ENCODE measurements at places on chromosomes 7 and 10.

GRCh38 chr10:4477664-4478063 lies 348.3 kb upstream of the AKR1E2 start:
- no peak for DNase-seq

DNA sequence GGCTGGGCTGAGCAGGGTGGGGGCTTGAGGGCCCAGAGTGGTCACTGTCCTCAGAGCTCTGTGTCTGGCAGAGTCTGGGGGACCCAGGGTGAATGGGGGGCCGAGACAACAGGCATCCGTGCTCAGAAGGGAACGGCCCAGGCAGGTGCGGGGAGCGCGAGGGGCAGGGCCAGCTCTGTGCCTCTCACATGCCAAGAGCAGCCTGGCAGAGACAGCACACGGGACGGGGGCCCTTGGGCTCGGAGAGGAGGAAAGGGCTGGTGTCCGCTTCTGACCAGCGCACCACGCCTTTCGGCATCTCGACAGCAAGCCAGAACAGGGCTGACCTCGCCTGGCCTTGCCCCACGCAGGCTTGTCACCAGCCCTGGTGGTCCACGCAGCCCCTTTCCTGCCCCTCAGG lies 13.4 kb downstream of the AMZ1 start:
- DNase-seq = no peak

DNA sequence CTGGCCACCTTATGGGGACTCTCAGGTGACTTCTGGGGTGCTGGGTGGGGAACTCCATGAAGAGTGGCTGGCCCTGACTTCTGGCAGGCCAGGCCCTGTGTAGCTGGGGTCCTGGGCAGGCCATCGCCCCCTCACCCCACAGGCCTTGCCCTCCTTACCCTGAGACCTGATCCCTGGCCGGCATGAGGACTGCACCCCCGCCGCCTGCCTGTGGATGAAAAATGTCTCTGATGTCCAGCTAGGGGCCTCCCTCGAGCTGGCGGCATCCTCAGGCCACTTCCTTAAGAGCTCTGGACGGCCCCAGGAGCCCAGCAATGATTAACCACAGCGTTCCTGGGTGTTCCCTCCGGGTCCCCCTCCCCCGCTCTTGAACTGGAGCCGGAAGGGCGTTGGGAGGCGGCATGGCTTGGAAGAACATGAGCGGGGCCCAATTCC lies 31.8 kb upstream of the SHH start:
- DNase-seq = no peak

DNA sequence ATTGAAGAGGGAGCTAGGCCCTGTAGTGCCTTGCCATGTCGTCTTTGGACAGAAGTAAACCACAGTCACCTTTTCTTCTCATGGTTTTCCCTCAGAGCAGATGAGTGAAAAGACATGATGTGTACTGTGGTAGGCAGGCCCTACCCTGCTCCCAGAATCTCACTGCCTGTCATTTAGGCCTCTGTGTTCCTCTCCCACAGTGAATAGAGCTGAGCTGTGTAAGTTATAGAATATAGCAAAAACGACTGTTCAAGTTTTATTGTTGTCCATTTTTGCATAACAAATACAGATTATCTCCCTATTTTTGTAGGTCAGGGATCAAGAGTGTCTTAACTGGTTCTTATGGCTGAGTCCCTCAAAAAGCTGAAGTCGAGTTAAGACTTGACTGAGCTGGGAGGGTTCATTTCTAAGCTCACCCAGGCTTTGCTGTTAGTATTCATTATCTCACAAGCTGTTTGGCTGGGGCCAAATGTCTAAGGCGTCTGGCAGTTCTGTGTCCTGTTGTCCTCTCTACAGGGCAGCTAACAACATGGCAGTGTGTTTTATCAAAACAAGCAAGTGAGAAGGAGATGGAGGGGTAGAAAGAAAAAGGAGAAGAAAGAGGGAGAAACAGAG lies 780.9 kb upstream of the POM121L12 start:
- no peak for DNase-seq

- peak; percentile 78 for DNase-seq
Observed at GRCh38 chr7:142813226-142813625, 41.6 kb upstream of the EPHB6 start.

GRCh38 chr7:139635526-139636302 lies 112.2 kb downstream of the CLEC2L start:
- no peak for DNase-seq

DNA sequence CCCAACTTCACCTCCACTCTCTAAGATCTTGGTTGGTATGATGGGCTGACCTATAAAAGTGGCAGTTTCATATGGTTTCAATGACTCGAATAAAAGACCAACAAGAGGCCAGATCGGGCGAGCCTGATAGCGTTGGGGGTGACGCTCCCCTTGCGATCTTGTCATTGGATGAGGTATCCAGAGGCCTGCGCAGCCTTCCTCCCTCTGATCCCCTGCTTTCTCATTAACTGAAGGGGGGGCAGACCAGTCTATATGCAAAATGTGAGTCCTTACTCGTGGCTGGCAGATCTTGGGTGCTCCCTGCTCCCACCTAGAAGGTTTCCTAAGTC lies 937 bp upstream of the COBL start:
- DNase-seq = no peak

GRCh38 chr7:77202481-77202976 lies 2.9 kb upstream of the FGL2 start:
- DNase-seq = no peak

DNA sequence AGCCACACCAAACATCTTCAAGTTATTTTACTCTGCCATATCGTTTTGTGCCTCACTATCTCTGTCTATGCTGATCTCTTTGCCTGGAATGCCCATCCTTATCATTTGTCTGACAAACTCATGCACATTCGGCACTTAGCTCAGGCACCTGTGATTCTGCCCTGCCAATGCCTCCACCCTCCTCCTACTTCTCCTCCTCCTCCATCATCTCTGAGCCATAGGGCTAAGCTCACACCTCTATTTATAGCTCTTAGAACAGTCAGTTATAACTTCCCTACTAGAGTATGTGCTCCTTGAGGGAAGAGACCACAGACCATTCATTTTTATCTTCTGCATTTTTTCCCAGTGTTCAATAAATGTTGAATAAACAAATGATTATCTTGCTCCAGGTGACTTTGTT lies 51.2 kb upstream of the CDK13 start:
- DNase-seq = no peak

DNA sequence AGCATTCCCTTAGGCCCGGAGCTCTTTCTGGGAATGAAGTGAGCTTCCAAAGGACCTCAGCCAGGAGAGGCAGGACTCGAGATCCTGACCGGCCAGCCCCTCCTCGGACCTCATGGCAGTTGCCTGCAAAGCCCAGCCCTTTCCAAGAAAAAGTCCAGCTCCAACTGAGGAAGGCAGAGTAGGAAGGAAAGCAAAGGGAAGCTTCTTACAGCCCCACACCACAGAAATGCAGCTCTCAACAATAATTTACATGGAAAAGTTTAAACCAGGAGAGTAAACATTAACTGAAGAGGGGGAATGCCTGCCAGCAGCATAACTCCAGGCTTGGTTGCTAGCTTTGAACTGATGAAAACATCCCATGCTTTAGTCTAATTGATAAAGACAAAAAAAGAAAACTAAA lies 153.9 kb upstream of the PFKP start:
- no peak for DNase-seq

Measured in fibroblast of skin of scalp (primary cell).